ENCODE measurements at places on chromosomes 6 and 20. TPM values are rescaled to one million over a fixed set of nuclear protein-coding genes. Genes with fewer than 3 reads are reported as not detected.
A peak's percentile ranks its signal among the peaks of the same experiment; 100 is the strongest.

DNA sequence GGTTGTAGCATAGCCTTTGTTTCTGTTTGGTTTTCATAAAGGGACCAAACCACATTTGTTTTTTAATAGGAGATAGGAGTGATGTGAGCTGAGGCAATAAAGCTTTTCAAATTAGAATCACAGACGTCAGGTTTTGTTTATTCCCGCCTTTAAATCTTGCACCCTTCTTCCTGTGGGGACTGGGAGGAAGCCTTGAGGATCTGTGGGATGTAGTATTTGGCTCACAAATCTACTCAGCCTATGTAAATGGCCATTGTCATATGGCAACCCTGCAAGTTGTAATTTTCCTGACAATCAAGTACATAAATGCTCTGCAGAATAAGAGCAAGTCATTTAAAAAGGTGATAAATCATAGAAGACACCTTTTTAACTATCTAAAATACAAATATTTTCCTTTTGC lies 110.4 kb downstream of the ADGRG6 start:
- no peaks in the 10 kb centered on the region for H3K36me3 ChIP-seq
- H3K4me1 ChIP-seq: peaks cover 5% of the 10 kb centered on the region
- H3K4me3 ChIP-seq: no peak overlapping the region
- H3K27me3 ChIP-seq: no peaks in the 10 kb centered on the region
- H3K27ac ChIP-seq: no peak overlapping the region

The COX4I2 gene
- not detected for total RNA-seq

- H3K27ac ChIP-seq: no peak overlapping the region
- no peaks in the 10 kb centered on the region for H3K4me1 ChIP-seq
- DNase-seq: no peak
- H3K4me3 ChIP-seq: no peak overlapping the region
Observed at GRCh38 chr20:63083831-63084562, 77.2 kb upstream of the BHLHE23 start.

GRCh38 chr20:15613530-15613929 lies 959.7 kb downstream of the KIF16B start:
- DNase-seq: no peak
- no peak overlapping the region for H3K27ac ChIP-seq
- no peaks in the 10 kb centered on the region for H3K4me1 ChIP-seq
- H3K4me3 ChIP-seq: no peak overlapping the region

DNA sequence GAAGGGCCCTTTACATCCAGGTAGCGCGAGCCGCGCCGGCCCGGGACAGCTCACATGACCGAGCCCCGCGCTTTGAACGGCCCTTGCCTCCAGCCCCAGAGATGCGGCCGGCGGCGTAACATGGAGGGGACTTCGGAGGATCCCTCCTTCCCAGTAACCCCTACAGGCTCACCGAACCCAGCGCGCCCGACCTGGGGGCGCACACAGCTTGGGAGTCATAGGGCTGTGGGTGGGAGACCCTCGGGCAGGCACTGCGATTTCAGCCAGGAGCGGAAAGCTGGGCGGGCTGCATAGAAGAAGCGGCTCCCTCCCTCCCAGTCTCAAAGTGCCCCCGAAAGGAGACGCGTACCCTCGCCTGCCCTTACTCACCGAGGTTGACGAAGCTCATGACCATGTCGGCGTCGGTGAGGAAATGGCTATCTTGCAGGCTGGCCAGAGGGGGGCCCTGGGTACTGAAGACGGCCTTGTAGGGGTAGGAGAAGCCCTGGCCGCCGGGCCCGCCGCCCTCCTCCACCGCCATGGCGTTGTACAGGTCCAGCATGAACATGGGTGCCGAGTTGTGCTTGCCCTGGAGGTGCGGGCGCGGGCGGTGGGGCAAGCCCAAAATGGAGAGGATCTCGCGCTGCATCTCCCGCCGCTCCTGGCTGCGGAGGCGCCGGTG lies 975 bp downstream of the BMP7 start:
- peaks cover 9% of the 10 kb centered on the region for H3K4me1 ChIP-seq
- H3K36me3 ChIP-seq: peaks cover 4% of the 10 kb centered on the region
- no peak overlapping the region for H3K4me3 ChIP-seq
- no peak for DNase-seq
- no peak overlapping the region for H3K27ac ChIP-seq
- peaks cover 83% of the 10 kb centered on the region for H3K27me3 ChIP-seq

DNA sequence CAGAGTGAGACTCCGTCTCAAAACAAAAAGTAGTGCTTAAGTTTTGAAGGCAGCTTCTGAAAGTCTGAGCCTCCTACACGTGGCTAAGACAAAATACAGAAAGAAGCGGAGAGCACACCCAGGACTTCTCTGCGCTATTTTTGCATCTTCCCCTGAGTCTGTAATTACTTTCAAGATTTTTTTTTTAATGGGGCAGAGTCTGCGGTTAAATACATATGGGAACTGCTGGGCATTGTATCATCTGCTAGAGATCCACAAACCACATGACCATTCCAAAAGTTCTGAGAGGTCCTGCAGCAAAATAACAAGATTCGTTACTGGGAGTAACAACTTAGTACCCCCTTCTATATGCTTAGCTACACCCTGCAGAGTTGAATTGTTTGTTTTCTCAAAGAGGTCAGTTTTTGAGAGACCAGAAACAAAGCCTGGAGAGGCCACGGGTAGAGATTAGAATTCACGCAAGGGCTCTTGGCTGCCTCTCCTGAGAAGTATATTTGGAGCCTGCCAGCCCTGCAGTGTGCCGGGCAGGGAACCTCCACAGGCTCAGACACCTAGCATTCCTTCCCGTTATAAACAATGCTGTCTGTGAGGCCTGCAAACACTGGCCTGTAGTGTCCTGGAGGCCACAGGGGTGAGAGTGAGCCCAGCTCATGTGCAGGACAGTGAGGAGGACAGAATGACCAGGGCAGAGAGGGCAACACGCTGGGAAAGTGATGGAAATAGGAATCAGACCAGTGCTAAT lies 48.2 kb upstream of the FAM50B start:
- no peak overlapping the region for H3K27ac ChIP-seq
- DNase-seq: no peak
- H3K4me1 ChIP-seq: peaks cover 4% of the 10 kb centered on the region
- H3K27me3 ChIP-seq: peaks cover 7% of the 10 kb centered on the region
- H3K4me3 ChIP-seq: no peak overlapping the region

DNA sequence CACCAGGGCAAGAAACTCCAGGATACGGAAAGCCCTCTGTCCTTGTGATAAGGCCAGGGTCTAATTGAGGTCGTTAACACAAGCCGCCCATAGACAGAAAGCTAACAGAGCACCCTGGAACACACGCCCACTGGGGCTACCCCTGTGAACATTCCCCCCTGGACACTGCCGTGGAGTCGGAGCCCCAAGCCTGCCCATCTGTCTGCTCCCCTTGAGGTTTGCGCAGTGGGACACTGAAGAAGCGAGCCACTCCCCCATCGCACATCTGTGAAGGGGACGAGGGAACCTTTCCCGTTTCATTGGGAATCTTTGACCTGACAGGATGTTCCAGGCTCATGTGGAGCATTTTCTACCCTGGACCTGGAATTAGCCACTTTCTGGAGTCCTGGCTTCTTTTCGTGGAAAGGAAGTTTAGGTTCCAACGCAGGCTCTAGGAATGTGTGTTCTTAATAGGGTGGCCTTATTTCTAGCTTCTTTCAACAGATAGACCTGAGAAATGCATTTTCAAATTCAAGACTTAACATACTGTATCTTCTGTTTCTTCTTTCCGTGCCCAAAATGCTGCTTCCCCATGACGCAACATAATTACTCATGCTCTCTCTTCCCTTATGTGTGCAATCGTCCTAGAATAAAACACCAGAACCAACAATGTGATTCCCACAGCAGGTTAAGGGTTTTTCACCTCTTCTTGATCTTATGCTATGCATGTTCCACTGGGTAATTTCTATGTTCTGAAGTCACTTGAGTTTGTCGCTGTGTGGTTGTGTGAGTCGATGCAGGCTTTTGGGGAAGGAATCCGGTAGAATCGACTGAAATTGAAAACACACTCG lies 161.1 kb downstream of the ERMARD start:
- H3K27ac ChIP-seq: no peak overlapping the region
- peaks cover 3% of the 10 kb centered on the region for H3K36me3 ChIP-seq
- peaks cover 9% of the 10 kb centered on the region for H3K27me3 ChIP-seq
- peaks cover 2% of the 10 kb centered on the region for H3K4me1 ChIP-seq
- no peak for DNase-seq
- H3K4me3 ChIP-seq: no peak overlapping the region

DNA sequence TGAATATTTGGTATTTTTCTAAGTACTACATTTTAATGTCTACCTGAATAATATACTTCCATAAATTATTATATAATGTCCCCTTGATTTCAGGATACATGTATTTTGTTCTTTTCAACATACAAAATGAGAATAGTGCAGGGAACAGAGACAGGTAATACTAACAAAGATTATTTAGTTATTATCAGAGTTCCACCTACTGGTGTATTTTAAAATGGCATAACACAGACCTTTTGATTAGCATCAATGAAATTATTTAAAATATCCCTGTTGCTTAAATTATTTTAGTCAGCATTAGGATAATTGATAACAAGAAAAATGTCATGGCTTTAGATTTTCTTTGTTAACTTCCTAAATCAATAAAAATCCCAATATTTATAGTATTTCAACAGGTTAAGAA lies 184.0 kb downstream of the PRDM13 start:
- H3K27me3 ChIP-seq: peaks cover 64% of the 10 kb centered on the region
- peaks cover 5% of the 10 kb centered on the region for H3K4me1 ChIP-seq
- H3K36me3 ChIP-seq: peaks cover 4% of the 10 kb centered on the region
- no peak overlapping the region for H3K27ac ChIP-seq

DNA sequence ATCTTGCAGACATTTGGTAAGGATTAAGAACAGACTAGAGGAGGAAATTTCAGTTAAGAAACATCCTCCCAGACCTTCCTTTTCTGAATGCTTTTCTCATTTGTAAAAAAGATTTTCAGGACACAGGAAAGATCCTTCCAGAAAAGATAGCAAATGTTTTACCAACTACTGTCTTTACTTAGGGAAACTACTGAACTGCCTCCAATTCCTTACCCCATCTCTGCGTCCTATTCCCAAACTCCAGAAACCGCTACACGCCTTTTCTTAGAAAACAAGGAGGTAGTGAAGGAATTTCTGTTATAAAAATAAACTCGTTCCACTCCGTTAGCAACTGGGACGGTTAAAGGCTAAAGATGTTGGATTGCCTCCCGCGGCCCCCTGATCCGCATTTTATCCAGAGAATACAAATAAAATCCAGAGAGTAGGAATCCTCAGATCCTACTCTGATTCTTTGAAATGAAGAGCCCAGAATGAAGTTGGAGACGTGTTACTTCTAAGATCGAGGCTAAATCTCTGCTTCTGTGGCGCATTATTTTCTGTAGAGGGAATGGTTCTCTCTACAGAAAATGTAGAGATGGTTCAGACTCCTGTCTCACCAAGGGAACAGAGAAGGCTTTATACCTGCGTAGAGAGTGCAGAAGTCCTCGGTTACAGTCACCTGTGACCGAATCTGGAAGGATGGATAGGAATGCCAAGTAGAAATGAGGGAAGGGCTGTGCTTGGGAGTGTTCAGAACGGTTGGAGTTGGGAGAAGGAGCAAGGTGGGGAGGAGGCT lies 133.0 kb downstream of the GPX5 start:
- no peak for DNase-seq
- H3K36me3 ChIP-seq: no peaks in the 10 kb centered on the region
- H3K27ac ChIP-seq: peak overlapping the region; percentile 81
- H3K27me3 ChIP-seq: peaks cover 68% of the 10 kb centered on the region
- H3K4me3 ChIP-seq: peak overlapping the region; percentile 43

DNA sequence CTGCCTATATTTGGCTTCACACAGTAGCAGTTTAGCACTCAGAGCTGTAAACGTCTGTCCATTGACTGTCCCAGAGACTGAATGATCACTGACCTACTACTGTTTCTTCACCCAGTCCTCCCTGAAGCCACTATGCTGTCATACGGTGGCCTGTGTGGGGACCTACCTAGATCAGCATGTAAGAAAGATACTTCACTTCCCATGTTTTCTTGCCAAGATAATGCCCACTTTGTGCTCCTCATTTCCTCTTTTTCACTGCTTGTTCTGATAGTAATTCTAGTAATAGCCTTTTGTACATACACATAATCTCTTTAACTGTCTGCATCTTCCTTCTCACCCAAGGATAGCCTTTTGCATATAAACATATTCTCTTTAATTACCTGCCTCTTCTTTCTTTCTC lies 109.9 kb upstream of the TIAM2 start:
- H3K27ac ChIP-seq: no peak overlapping the region
- H3K4me1 ChIP-seq: peaks cover 5% of the 10 kb centered on the region
- H3K27me3 ChIP-seq: no peaks in the 10 kb centered on the region
- peaks cover 2% of the 10 kb centered on the region for H3K36me3 ChIP-seq

The PET117 gene
- total RNA-seq: 11.5 TPM

GRCh38 chr6:81613606-81614005 lies 138.9 kb downstream of the TENT5A start:
- H3K27ac ChIP-seq: no peak overlapping the region
- no peak overlapping the region for H3K4me3 ChIP-seq
- no peaks in the 10 kb centered on the region for H3K36me3 ChIP-seq
- no peaks in the 10 kb centered on the region for H3K4me1 ChIP-seq
- H3K27me3 ChIP-seq: no peaks in the 10 kb centered on the region

The RAET1L gene
- total RNA-seq: not detected

DNA sequence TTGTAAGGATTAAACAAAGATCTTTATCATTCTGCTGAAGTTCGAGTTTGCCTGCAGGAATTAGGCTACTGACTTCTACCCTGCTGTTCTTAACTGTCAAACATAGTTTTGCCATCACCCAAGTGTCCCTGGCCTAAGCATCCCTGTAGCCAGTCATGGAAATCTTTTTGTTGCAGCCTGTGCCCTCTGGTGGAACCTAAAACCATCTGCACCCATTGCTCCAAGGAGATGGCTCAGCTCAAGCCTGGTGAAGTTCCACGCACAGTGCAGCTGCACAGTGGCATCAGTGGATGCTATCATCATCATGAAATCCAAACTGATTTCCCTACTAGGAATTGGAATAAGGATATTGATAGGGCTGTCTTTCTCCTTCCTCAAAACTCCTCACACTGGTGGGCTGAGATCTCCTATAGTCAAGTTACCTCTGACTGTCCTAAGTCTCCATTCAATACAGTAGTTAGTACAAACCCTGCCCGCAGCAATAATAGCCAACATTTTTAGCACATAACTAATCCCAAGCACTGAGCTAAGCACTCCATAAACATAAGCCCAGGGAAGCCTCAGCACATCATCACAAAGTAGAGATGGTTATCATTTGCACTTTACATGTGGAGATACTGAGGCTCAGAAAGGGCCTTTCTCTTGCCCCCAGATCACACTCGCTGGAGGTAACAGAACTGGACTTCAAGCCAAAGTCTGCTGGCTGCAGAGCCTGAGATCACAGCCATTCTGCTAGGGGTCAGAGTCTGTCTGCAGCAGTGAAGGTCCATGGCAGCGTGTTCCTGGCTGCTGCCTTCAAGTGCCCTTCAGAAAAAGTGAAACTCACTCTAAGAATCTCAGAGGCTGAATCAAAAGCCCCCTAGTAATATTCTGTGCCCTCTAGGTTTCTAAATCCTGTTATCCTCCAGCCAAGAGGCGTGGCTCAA lies 77.2 kb upstream of the MC3R start:
- H3K4me3 ChIP-seq: no peak overlapping the region
- no peak overlapping the region for H3K27ac ChIP-seq
- H3K27me3 ChIP-seq: no peaks in the 10 kb centered on the region
- H3K4me1 ChIP-seq: no peaks in the 10 kb centered on the region
- no peak for DNase-seq
- H3K36me3 ChIP-seq: no peaks in the 10 kb centered on the region

The CLIC5 gene
- 7.2 TPM for total RNA-seq
